ENCODE measurements at places on chromosomes 2 and 18. TPM values are rescaled to one million over a fixed set of nuclear protein-coding genes. Genes with fewer than 3 reads are reported as not detected.

- no peak for DNase-seq
These were observed 396.8 kb upstream of the ID2 start for GRCh38 chr2:8285081-8285480.

- DNase-seq, result peak; percentile 17
These were observed 44.7 kb upstream of the KIDINS220 start for GRCh38 chr2:8882094-8882493.

DNA sequence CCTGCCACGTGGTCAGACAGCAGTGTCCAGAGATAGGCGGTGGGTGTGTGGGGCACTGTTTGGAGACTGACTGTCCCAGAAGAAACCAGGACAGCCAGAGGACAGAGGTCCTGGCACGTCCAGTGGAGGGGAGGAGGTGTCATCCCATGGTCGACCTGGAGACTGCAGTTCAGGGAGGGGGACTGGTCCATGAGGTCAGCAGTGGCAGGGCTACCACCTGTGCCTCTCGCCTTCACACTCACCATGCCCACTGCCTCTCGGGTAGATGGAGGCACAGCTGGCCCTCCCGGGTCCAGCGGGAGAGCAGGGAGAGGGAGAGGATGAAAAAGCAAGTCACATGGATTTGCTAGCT, 53.9 kb downstream of the INHBB start:
- DNase-seq, result no peak

B3GNT7 gene
- 0.63 TPM for total RNA-seq

YPEL5 gene
- total RNA-seq, result 53.3 TPM

- no peak for DNase-seq
These were observed 85.6 kb upstream of the PPM1B start for GRCh38 chr2:44083054-44083453.

DNA sequence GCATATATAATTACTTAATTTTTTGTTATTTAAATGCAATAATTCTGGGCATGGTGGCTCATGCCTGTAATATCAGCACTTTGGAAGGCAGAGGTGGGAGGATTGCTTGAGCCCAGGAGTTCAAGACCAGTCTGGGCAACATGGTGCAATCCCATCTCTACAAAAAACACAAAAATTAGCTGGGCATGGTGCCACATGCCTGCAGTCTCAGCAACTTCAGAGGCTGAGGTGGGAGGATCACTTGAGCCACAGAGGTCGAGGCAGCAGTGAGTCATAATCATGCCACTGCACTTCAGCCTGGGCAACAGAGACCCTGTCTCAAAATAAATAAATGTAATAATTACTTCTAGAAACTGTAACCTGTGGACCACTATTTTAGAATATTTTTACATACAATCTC, 21.5 kb upstream of the TMEM87B start:
- peak; percentile 56 for DNase-seq

DNA sequence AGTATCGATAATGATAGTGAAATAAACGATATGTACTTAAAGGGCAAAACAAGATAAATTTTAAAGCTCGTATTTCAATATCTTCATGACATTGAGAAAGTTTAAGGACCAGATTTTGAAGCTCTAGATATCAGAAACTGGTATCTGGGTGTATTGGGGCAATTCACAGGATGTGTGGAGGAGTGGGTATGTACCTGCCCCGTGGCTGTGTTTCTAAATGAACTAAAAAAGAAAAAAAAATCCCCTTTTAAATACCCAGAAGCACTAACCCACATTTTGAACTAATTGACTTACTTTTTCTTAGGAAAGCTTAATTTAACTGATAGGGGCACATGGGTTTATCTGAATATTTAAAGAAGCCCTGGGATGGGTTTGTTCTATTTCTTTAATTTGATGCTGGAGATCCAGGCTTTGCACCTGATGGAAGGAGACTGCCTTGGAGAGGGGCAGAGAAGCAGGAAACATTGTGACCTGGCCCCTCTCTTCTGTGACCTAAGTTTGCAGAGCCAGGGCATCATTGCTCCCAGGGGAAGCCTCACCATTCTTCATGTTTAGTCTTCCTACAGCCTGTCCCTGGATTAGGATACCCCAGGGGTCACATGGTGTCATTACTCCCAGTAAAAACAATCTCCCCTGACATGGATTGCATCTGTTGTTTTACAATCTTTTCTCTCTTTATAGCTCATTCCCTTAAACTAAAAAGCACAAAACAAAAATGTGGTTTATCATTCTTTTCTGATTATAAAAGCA, 7.6 kb upstream of the KCTD1 start:
- DNase-seq, result no peak

SKA1 gene
- 48.2 TPM for total RNA-seq

FAM237A gene
- not detected for total RNA-seq

GRCh38 chr2:173027181-173028128, 48.2 kb upstream of the MAP3K20 start:
- peak; percentile 81 for DNase-seq

ST8SIA5 gene
- 0.03 TPM for total RNA-seq

DNA sequence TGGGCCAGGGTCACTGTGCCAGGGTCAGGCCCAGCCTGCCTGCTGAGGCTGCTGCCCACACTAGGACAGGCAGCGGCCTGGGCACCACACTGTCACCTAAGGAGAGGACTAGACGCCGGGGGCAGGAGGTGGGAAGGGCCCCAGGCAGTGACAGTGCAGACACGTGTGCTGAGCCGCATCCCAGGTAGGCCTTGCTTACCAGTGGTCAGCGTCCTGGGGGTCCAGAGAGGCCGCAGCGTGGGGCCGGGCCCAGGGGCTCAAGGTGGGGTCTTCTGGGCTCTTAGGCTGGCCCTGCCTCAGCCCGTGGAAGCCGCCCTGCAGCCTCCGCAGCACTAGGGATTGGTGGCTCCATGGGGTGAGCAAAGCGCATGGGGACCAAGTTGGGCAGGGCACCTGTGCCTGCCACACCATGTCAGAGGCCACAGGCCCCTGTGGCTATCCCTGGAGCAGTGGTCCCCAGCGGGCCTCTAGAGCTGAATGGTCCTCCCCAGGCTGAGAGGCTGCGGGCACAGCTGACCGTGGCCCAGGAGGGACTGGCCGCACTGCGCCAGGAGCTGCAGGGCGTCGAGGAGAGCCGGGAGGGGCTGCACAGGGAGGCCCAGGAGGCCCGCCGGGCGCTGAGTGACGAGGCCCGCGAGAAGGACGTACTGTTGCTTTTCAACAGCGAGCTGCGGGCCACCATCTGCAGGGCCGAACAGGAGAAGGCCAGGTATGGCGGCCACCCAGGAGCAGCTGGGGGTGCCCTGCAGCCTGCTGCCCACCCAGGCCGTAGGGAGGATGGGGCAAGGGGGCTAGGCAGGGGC, 35.2 kb upstream of the SNED1 start:
- no peak for DNase-seq

DNA sequence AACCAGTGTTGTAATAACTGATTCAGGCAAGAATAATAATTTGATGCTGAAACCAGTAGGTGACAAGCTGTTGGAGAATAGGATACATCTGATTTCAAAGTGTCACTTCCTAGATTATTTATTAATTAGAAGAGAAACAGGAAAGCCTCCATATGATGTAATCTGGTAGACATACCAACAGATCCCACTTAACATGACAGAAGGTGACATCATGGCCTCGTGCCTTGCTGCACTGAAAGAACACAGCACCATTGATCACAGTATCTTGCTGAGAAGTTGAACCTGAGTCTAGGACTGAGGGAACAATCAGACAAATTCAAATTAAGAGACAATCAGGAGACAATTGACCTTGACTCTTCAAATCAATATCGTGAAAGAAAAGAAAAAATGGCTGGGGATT, 131.6 kb upstream of the DLGAP1 start:
- no peak for DNase-seq

VWA3B gene
- total RNA-seq, result 0.77 TPM

FHL2 gene
- total RNA-seq, result 173 TPM

GNLY gene
- total RNA-seq, result not detected

DNA sequence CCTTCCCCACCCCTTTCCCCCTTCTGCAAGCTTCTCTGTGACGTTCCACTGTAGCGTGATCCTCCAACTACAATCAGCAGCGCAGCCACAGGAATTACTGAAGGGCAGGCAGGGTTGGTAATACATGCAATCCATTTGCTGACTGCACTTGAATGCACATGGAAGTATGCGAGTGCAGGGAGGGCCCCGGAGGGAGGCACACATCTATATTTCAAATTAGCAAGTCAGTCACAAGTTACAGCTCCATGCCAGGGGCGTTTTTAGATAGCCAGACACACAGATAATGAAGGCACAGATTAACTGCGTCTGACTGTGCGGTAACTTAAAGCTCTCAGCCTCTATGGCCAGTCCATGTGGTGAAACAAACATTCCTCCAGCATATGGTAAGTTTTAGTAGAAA, 209.2 kb upstream of the GATA6 start:
- DNase-seq, result no peak

DNA sequence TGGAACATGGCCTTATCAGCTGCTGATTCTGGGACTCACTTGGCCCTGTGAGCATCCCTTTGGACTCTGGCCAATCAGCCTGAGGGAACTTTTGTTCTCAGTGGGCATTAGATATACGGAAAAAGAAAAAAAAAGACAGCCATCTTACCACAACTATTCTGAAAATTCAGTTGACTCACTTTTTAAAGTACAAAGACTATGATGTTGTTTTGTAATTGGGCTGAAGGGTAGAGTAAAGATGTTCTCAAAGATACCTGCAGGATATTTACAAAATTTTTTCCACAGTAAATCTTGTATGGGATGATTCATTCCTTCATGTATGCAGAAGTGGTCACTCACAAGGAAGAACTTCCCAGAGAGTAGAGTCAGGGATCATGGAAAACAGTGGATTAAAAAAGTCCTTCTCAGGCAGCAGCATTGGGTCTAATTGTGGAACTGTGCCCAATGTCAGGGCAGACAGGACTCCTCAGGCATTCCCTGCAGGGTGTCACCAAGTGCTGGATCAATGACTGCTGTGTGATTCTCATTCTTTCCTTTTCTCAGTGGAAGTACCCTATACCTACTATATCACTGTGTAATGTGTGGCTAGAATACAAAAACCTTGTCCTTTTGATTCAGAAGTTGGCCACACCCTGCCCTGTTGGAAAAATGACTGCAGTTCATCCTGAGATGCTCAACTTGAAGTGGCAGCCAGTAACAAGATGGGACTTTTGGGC, 35.4 kb downstream of the SULT1C4 start:
- DNase-seq, result peak; percentile 94

DNA sequence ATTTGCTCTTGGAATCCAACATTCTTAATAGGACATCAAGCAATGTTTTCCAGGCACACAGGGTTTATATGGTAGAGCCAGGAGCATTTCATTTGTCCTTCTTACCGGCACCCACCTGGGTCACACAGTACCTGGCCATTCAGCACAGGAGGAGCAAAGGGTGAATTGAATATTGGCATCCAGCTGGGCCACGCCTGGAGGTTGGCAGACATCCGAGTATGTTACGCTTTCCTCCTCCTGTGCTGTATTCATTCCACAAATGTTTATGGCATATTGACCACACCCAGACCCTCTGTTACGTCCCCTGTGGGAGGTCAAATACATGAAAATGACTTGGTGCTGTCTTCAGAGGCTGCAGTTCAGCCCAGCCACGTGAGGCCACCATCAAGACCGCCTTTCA, 206.2 kb downstream of the RTP5 start:
- DNase-seq, result no peak

LRP1B gene
- not detected for total RNA-seq

- peak; percentile 22 for DNase-seq
These were observed 128.4 kb upstream of the CBLN2 start for GRCh38 chr18:72672364-72673184.

- DNase-seq, result no peak
These were observed 14.0 kb upstream of the ELAC1 start for GRCh38 chr18:50953822-50954221.

DNA sequence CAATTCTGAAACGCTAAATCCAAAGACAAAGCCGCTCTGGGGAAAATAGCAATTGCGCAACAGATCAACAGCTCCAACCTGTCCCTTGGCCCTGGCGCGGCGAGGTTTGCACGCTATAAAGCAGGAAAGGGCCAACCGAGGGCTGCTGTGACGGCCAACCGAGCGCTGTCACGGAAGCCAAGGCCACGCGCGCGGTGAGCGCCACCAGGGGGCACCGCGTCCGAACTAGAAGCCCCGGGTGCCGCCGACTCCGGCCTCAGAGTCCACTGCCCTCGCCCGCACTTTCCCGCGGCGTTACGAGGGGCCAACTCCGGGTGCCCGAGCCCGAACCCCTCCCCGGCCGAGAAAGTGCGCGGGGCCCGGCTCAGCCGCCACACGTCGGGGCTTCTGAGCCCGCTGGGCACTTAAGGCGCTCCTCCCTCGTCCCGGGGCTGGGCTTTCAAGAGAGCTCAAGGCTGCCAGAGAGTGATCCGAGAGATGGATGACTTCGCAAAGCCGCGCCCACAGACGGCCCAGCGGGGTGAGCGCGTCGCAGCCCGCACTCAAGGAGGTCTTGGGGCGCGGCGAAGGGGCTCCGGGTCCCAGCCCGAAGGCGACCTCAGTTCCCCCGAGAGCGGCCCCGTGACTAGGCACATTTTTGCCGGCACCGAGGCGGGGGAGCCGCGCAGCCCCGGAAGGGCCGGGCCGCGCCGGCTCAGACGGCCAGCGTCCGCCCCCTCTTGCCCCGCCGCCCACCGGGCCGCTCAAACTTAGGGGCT, 897 bp downstream of the NFE2L2 start:
- DNase-seq, result peak; percentile 98

DNA sequence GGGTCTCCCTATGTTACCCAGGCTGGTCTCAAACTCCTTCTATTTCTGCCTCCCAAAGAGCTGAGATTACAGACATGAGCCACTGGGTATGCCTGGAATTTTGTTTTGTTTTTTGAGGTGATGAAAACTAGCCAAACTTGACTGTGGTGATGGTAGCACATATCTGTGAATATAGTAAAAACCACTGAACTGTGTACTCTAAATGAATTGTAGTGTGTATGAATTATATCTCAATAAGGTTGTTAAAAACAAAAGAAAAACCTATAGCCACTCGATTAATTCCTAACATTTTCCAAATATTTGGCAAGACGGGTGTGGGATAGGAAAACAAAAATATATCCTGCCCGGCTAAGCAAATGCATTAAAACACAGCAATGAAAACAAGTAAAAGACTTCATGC, 1302.3 kb upstream of the CHAC2 start:
- DNase-seq, result no peak

DNA sequence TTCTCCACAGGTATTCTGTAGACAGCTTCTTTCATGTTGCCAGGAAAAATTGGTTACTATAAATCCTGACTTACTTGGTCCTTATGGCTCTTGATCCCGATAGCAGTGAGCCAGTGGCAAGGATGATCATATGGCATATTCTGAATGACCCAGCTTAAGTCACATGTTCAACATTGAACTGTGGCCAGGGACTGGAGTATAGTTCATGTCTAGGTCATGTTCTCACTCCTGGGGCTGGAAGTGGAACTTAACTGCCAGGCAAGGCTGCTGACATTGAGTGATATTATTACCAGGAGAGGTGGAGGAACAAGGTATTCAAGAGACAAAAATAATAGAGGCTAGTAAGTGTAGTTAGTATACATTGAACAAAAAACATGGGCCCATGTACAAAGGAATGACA, 26.2 kb downstream of the R3HDM1 start:
- no peak for DNase-seq

CFAP221 gene
- total RNA-seq, result 2.0 TPM

DNA sequence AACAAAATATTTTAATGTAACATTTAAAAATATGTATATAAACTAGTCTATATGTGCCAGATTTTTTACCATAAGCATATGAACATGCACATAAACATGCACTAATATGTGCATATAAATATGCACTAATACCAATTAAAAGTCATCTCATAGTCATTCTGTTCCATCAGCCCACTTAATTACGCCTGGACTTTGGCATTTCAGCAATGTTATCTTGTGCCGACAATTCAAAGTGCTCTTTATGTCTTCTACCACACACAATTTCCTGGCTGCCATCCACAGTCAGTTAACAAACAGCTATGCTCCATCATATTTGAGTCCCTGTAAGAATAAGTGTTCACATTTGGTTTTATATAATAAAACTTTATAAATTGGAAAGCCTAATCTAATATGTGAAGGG, 92.6 kb upstream of the TSPYL6 start:
- no peak for DNase-seq

Data from Daoy (cell line).